ENCODE measurements at places on chromosomes 7 and 10.

GRCh38 chr7:139026551-139026950, 9.3 kb downstream of the ZC3HAV1L start:
- no peak for DNase-seq

DNA sequence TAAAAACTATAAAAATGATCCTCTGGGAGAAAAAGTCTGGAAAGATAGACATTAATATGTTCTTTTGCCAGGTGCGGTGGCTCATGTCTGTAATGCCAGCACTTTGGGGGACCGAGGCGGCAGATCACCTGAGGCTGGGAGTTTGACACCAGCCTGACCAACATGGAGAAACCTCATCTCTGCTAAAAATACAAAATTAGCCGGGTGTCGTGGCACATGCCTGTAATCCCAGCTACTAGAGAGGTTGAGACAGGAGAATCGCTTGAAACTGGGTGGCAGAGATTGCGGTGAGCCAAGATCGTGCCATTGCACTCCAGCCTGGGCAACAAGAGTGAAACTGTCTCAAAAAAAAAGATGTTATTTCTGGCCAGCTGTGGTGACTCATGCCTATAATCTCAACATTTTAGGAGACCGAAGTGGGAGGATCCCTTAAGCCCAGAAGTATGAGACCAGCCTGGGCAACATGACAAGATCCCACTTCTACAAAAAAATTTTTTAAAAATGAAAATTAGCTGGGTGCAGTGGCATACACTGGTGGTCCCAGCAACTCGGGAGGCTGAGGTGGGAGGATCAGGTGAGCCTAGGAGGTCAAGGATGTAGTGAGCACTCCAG, 101.9 kb upstream of the LRRN3 start:
- DNase-seq = no peak

DNA sequence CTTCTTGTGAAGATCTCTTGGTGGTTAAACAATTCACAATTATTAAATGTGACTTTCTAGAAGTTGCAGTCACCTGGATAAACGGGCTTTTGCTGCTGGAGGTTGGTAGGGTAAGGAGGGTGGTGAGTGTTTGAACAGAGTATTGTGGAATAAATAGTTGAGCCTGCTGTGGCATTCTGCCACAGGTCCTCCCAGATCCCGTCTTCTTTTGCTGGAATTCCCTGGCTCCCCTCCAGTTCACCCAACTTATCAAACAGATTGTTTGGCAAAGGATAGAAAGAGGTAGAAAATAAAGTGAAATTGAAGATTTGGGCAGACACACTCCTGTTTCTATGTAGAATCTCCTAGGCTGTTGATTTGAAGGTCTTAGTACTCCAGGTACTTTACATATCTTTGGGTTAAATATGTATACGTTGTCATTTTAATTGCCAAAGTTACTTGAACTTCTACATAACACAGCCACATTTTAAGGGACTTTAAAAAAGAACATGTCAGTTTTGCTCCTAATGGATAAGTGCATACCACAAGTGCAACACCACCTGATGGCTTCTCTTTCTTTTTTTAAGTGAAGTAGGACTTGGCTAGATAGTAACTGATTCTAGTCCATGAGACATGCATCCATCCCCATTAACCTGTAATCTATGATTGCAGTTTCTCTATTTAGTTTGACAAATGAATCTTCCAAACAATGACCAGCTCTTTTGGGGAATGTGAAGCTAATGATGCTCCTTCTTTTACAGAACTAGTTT, 83.0 kb downstream of the ARL4A start:
- DNase-seq = no peak

DNA sequence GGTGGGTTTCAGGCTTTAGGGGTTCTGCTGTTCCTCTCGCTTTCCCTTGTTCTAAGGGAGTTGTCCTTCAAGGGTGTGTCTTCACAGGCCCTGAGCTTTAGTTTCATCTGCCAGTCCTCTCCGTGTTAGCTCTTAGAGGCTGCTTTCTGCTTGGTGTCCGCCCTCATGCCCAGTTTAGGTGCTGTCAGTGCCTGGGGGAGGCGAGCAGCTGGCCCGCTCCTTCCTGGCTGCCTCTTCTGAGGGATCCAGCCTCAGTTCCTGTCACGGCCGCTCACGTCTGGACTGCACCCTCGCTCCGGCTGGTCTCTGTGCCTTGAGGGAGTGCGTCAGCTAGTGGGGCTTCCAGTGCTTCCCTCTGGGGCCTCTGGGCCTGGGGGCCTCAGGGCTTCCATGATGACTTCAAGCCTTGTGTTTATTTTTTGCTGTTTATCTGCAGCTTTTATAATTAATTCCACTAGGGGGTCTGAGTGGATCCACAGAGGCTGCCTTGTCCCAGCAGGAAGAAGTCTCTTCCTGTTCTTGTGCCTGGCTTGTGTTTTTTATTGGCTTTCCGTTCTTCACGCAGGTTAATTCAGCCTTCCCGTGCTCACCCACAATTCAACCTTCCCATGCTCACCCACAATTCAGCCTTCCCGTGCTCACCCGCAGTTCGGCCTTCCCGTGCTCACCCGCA, 33.0 kb downstream of the WDR37 start:
- no peak for DNase-seq

DNA sequence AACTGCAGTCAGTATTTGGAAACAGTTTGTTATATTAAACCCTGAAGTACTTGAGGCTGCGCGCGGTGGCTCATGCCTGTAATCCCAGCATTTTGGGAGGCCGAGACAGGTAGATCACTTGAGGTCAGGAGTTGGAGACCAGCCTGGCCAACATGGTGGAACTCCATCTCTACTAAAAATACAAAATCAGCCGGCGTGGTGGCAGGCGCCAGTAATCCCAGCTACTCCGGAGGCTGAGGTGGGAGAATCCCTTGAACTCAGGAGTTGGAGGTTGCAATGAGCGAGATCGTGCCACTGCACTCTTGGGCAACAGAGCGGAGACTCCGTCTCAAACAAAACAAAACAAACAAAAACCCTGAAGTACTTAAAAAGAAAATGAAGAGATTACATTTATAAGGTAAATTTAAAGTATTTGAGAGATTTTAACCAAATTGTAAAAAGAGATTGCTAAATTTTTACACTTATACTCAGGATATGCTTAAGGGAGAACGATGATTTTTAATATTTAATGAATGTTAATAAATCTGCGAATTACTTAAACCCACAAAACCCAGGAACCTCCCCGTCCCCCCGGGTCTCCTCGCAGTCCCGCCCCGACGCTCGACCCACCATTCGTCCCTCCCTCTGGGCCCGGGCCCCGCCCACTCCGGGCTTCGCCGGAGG, 425 bp upstream of the MTG1 start:
- no peak for DNase-seq

GRCh38 chr7:65429642-65430343, 56.1 kb downstream of the ZNF92 start:
- no peak for DNase-seq

DNA sequence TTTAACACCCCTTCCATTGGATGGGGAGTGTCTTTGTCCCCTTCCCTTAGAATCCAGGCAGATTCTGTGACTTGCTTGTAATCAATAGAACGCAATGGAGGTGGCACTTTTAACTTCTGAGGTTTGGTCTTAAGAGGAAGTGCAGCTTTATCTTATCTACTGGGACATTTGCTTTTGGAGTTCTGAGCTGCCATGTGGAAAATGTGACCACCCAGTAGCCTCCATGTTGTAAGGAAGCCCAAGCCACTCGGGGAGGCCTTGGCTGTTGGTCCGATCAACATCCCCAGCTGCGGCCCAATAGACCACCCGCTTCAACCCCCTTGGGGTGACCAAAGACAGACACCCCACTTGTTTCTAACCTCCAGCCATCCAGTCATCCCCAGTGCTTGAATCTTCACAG, 86.3 kb upstream of the FAM171A1 start:
- no peak for DNase-seq

GRCh38 chr10:106866244-106866845, 298.2 kb downstream of the SORCS1 start:
- DNase-seq = no peak

- DNase-seq = no peak
Observed at GRCh38 chr10:103078676-103079075, 114.4 kb downstream of the NT5C2 start.

DNA sequence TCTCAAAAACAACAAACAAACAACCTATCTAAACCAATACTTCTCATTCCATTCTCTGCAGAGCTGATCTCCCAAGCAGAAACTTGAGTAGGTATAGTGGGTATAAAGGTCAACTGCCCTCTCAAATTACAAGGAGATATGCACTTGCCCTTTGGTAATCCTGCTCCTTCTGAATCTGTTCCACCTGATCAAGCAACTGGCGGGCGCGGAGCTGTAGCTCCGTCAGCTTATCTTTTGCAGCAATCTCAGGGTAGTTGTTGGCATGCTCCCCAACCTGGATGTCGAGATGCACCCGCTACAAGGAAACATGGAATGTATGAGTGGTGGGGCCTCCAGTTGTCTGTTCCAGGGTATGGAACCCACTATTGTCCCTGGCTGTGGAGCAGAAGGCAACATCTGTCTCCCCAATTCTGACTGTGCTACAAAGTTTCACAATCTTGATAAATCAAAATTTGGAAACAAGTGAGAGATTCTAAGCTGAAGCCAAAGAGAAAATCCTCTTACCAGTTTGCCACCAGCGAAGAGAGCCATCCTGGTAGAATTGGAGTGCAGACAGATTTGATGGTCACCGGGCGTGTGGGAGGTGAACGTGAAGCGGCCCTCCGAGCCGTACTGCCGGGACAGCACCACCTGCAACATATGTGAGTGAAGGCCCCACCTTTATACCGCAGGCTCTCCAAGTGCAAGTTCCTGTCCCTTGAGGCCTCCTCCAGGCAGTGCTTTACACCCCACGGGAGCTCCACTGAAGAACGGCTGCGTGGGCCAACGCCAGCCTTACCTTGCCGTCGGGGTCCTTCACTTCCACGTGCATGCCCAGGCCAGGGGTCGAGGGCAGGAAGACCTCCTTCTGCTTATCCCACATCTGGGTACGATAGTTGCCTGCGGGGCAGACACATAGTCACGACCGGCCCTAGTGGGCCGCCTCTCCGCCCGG, 819 bp downstream of the TMED4 start:
- no peak for DNase-seq

GRCh38 chr10:91006752-91007346, 86.0 kb upstream of the ANKRD1 start:
- DNase-seq = no peak
